ENCODE measurements at places on chromosomes 5 and 9.

- no peak for DNase-seq
Measured at GRCh38 chr5:180806351-180807011, 3.9 kb upstream of the MGAT1 start.

DNA sequence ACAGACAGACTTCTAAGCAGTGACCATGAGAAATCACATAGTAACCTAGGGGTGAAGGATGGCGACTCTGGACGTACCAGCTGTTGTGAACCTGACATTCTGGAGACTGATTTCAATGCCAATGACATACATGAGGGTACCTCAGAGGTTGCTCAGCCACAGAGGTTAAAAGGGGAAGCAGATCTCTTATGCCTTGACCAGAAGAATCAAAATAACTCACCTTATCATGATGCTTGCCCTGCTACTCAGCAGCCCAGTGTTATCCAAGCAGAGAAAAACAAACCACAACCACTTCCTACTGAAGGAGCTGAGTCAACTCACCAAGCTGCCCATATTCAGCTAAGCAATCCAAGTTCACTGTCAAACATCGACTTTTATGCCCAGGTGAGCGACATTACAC lies 38.0 kb upstream of the CCDC152 start:
- DNase-seq, result no peak

- DNase-seq, result no peak
Measured at GRCh38 chr5:2832394-2832793, 80.9 kb upstream of the IRX2 start.

DNA sequence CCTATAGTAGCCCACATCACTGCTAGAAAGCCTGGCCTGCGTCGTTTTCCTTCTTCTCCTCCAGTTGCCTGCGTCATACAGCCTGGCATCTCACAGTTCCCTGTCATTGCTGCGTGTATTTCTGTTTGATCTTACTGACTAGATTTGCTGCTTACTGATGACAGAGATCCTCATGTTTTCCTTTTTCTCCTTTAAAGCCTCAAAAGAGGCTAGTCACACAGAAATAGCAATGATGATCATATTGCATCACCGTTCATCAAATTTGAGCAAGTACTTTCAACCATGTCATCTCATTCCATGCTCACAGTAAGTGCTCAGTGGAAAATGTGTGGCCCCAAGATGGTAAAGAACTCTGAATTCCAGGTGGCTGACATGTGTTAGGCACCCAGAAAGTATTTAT lies 76.8 kb downstream of the MVB12B start:
- DNase-seq, result no peak

GRCh38 chr5:151222790-151223446 lies 974 bp downstream of the CCDC69 start:
- DNase-seq, result peak; percentile 74

GRCh38 chr5:95063492-95063891 lies 221.4 kb downstream of the MCTP1 start:
- DNase-seq, result no peak

- no peak for DNase-seq
Measured at GRCh38 chr9:118401546-118401945, 697.3 kb downstream of the TLR4 start.

DNA sequence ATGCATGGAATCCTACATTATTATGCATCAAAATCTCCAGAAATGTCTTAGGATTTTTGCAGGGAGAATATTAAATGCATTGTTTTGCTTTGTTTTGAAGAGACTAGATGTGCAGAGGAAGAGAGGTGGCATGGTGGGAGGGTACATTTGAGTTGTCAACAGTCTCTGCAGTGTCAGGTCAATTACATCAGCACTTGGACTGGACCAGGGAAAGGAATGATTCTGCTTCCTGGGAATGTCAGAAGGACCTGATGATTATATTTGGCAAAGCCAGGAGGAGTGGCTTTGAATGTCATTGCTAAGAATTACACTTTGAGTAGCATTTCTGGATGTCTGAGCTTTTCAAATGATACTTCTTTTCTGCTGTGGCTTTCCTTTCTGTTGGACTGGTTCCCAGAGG lies 17.5 kb upstream of the TMEFF1 start:
- no peak for DNase-seq

GRCh38 chr9:98949565-98949964 lies 5.9 kb downstream of the COL15A1 start:
- DNase-seq, result no peak

GRCh38 chr9:83744206-83744605 lies 36.4 kb upstream of the UBQLN1 start:
- no peak for DNase-seq

DNA sequence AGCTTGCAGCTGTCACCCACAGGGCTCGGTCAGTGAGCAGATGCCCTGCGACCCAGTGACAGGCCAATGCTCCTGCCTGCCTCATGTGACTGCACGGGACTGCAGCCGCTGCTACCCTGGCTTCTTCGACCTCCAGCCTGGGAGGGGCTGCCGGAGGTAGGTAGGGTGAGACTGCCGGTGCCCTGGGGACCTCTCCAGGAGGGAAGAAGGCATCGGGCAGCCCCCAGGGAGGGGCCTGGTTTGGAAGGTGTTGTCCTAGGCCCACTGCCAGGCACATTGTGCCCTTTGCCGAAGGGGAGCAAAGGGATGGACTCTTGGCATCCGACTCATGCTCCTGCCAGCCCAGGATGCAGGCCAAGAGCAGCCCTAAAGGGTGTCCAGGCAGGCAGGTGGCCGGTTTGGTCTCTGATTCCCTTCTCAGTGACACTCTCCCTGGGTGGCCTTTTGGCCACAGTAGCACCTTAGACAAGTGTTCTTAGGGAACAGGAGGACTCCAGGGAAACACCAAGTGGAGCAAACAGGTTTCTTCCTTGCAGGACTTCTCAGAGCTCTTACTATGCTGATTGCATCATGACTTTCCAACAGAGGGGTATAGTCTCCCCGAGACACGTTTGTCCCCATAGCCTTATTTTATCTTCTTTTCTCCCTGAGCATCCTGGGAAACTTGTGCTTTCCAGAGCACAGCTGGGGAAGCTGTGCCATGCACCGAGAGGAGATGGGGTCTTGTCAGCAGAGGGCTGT lies 28.1 kb upstream of the AIF1L start:
- no peak for DNase-seq

DNA sequence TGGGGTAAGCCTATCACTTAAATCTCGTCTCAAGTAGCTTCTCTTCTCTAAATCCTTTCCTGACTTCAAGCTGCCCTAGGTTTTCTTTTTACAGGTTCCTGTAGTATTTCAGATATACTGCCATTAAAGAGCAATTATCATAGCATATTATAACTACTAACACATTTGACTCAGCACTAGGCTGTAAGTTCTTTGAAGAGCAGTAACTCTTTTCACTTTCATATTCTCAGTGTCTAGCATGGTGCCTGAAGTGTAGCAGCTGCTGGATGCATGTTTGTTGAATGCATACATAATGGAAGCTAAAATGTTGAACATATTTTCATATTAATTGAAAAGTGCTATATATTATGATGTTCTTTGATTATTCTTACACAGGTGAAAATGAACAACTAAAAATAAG lies 22.5 kb downstream of the CCDC152 start:
- DNase-seq, result no peak

- DNase-seq, result no peak
Measured at GRCh38 chr9:106704056-106704615, 158.8 kb upstream of the ZNF462 start.

DNA sequence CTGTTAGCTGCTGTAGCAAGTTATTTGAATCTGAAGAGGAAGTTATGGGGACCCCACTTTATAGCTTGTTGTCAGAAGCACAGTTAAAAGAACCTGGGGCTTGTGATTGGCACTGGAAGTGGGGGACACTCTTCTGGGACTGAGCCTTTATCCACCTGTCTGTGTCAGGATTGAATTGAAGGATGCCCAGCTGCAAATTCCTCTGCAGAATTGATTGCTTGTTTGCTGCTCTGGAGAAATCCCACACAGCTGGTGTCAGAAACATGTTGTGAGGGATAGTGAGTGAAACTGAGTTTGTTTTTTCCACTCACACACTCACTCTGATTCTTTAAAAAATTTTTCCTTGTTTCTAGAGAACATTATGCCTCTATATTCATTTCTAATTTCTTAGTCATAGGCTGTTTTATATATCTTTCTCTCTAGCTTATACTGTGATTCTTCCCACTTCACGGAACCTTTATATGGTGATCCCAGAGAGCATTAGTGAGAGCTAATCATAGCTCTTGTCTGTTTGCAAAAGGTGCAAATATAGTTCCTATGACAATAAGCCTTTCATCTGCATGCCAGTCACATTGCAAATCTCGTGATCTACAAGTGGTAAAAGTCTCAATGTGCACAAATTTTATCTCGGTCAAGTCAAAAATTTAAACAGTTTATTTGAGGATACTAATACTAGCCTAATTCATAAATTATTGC lies 188.5 kb upstream of the EDIL3 start:
- no peak for DNase-seq

DNA sequence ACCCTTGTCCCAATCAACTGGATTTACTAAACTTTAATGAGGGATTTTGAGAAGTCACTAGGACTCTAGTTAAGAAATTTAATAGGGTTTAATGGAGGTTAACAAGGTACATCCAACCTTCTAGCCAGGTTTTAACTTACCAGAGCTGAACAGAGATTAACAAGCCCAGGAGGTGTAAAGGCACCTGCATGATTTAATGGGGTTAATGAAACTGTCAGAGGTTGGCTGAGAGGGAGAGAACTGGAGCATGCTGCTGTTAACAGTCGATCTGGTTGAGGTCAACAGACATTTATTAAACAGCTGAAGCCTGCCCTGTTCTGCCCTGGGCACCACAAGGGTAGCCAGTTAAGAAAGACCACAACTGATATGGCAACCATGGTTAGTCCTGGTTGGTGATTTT lies 13.6 kb downstream of the HAND1 start:
- DNase-seq, result no peak

GRCh38 chr5:165139721-165140120 lies 1634.3 kb downstream of the MAT2B start:
- DNase-seq, result no peak

GRCh38 chr5:19777363-19777762 lies 210.6 kb downstream of the CDH18 start:
- no peak for DNase-seq

GRCh38 chr9:18441261-18441660 lies 32.7 kb upstream of the ADAMTSL1 start:
- DNase-seq, result no peak

DNA sequence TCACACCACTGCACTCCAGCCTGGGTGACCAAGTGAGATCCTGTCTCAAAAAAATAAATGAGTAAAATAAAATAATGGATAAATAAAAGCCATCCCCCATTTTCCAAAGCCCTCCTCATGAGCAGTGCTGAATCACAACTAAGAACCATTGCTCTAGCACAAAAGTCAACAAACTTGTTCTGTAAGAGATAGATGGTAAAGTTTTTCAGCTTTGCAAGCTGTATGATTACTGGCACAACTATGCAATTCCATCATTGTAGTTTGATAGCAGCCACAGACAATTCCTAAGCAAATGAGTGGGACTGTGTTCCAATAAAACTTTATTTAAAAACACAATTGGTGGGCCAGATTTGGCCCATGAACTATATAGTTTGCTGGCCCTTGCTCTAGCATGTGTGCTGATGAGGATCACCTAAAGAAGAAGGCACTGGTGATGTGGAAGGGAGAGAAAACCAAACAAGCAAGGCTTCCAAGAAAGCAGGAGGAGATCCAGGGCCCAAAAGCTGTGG lies 64.6 kb downstream of the NEURL1B start:
- no peak for DNase-seq

- no peak for DNase-seq
Measured at GRCh38 chr5:178505639-178506407, 84.4 kb downstream of the COL23A1 start.

Data from lower lobe of right lung (tissue), 2 donors.